Ovary (tissue), 10 donors: ENCODE measurements at places on chromosomes 6 and 20.

DNA sequence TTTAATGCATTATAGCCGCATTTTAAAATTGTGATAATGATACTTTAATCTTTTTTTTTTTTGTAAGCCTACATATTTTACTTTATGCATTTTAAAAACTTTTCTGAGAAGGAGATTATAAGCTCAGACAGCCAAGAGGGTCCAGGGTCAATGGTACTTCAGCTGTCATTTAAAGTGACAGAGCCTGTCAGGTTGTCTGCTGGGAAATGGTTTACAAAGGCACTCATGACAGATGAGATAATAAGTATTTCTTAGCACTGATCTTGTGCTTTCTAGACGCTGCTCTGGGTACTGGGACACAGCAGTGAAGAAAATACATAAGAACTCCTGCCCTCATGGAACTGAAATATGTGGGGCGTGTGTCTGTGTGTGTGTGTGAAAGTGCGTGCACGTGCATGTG, 19.6 kb downstream of the LAMP5 start:
- no peak overlapping the region for H3K4me3 ChIP-seq
- DNase-seq: no peak
- no peaks in the 10 kb centered on the region for H3K27me3 ChIP-seq
- H3K4me1 ChIP-seq: no peaks in the 10 kb centered on the region
- no peaks in the 10 kb centered on the region for H3K36me3 ChIP-seq
- H3K27ac ChIP-seq: no peak overlapping the region

DNA sequence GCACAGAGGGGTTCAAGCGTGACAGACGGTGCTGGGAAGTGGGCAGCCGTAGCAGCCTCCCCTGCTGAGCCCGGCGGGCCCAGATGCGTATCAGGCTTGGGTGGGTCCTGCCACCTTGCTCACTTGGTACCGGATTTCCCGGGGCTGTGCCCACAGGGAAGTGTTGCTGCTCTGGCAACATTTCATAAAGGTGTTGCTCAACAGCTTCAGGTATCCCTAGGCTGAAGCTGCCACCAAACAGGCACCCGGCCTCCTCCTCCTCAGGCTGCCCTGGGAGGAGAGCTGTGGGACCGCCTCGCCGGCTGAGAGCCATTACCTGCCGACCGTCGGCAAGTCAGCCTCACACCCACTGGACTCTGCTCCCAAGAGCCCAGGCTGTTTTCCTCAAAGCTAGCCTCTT, 11.5 kb downstream of the PSMG4 start:
- no peak overlapping the region for H3K4me3 ChIP-seq
- H3K27ac ChIP-seq: peak overlapping the region; percentile 43
- H3K4me1 ChIP-seq: no peaks in the 10 kb centered on the region
- no peaks in the 10 kb centered on the region for H3K36me3 ChIP-seq
- no peaks in the 10 kb centered on the region for H3K27me3 ChIP-seq
- no peak for DNase-seq

DNA sequence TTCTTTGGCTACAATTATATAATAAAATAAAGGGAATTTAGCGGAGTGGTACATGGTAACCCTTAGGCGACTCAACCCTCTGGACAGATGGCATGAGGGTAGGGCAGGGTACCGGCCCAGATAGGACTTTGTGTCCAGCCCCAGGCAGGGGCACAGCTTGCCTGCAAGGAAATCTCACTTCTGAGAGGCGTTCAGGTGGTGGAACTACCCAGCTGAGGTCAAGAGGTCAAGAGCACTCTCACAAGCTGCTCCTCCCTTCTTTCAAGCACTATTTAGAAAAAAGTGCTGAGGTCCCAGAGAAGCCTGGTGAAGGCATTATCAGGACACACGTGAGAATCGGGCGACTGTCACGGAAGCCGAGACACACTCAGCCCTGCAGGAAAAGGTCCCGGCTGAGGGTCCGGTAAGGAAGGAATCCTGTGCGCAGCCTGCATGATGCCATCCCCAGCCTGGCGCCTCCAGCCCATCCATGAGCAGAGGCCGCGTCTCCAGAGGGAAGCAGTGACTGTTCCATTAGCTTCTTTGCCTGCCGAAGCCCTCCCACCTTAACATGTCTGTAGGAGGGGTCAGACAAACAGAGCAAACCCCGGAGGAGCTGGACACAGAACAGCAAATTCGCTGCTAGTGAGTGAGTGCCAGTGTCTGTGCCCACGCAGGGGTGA, 54.8 kb downstream of the WDR27 start:
- H3K27me3 ChIP-seq: no peaks in the 10 kb centered on the region
- H3K36me3 ChIP-seq: no peaks in the 10 kb centered on the region
- no peak overlapping the region for H3K27ac ChIP-seq
- no peaks in the 10 kb centered on the region for H3K4me1 ChIP-seq

- H3K36me3 ChIP-seq: no peaks in the 10 kb centered on the region
- no peaks in the 10 kb centered on the region for H3K27me3 ChIP-seq
- DNase-seq: no peak
- H3K4me3 ChIP-seq: no peak overlapping the region
These were observed 130.9 kb downstream of the TRMT11 start for GRCh38 chr6:126117251-126117650.
